ENCODE measurements at places on chromosomes 6 and 20.

DNA sequence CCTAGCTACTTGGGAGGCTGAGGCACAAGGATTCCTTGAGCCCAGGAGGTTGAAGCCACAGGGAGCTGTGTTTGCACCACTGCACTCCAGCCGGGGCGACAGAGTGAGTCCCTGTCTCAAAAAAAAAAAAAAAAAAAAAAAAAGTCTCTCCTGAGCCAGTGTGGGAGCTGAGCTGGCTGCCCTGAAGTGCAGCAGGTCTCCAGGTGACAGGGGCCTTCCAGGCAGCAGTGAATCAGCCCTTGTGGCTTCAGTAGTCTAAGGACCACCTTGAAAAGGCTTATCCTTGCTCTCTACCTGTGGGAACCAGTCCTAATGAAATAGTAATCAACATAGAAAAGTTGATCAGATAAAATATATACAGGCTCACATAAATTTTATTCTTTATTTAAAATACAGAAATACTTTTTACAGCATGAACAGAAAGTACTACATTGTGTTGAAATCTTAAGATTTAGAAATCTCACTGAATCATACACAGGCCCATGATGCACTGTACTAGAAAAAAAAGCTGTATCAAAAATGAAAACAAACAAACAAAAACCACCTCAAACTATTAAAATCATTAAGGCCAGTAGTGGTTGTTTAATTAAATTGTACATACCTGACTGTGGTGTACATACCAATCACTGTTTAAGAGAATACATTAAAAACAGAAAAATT lies 128.9 kb downstream of the SCML4 start:
- no peak for DNase-seq

DNA sequence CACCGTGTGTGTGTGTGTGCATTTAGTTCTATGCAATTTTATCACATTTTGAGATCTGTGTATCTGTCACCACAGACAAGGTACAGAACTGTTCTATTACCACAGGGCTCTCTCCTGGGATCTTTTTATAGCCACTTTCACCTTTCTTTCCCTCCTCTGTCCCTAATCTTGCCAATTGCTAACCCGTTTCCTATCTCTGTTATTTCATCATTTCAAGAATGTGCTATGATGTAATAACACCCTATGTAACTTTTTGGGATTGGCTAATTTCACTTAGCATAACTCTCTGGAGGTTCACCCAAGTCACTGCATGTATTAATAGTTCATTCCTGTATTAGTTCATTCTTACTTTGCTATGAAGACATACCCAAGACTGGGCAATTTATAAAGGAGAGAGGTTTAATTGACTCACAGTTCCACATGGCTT lies 657.7 kb downstream of the QKI start:
- DNase-seq = no peak

DNA sequence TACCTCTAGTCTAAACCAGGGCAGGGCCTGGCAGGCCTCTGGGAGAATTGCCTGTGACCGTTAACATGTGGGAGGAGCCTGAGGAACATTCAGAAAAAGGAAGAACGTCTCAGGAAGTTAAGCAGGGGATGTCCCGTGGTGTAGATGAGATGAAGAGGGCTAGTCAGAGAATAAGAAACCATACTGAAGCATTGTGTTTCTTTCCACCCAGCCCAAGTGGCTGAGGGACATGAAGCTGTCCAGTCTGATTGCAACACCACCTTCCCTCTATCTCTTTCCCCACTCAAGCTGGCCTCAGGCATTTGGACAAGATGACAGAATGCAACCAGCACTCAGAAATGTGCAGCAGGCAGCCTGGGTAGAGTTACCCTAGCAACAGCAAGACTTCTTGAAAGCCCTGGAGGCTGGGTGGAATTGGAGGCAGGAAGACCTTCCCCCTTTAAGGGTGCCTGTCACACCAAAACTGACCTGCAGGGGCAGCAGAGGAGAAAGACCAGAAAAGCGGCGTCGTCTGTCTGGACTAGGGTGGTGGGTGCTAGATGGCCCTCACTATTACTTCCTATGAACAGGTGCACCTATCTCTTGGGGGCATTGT lies 186.1 kb downstream of the UNC5CL start:
- no peak for DNase-seq

GRCh38 chr6:36523451-36523850 lies 23.8 kb downstream of the STK38 start:
- no peak for DNase-seq

DNA sequence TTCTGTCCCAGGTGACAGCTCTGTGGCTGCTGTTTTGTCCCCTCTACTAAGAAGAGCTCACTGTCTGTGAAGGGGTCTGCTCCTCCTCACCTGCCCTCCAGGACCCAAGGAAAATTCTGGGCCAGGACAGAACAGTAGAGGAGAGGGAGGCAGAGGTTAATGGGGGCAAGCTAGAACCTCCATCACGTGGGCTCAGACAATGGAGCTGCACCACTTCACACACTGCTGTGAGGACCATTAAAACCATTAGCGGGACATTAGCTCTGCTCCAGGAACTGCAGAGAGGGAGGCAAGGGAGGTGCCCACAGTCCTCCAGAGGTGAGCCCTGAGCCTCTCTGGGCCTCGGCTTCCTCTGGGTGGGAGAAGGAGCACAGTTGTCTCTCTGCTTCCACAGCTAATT lies 78.4 kb downstream of the NOL4L start:
- DNase-seq = no peak

DNA sequence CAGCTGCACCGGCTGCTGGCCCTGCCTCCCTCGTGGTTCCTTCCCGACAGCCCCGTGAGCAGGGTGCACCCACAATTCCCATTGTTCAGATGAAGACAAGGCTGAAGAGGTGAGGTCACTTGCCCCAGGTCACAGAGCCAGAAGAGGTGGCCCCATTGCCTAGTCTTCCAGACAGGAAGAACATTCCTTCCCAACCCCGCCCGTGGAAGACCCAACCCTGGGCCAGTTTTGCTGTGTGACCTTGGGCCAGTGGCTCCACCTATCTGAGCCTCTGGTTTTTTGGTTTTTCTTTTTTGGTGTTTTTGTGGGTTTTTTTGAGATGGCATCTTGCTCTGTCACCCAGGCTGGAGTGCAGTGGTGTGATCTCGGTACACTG lies 61.7 kb downstream of the RIPOR3 start:
- DNase-seq = no peak

DNA sequence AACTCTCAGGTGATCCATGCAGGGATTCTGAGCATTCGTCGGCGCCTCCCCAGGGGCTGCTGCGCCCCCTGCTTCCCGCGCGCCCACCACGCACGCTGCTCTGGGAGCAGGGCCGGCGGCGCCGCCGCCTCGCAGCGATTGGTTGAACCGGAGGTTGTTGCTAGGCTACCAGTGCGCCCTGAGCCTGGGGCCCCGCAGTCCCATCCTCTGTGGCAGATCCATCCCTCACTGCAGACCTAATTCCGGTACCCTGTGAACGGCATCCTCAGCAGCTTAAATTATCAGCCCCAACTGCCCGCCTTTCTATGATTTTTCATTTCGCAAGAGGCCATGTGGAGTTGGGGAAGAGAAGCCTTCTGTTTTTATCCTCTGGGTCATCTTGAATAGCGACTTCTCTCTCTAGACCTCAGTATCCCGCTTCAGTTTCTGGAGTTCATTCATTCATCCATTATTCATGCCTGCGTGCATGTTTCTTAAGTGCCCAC lies 15.4 kb downstream of the PNPLA1 start:
- no peak for DNase-seq

DNA sequence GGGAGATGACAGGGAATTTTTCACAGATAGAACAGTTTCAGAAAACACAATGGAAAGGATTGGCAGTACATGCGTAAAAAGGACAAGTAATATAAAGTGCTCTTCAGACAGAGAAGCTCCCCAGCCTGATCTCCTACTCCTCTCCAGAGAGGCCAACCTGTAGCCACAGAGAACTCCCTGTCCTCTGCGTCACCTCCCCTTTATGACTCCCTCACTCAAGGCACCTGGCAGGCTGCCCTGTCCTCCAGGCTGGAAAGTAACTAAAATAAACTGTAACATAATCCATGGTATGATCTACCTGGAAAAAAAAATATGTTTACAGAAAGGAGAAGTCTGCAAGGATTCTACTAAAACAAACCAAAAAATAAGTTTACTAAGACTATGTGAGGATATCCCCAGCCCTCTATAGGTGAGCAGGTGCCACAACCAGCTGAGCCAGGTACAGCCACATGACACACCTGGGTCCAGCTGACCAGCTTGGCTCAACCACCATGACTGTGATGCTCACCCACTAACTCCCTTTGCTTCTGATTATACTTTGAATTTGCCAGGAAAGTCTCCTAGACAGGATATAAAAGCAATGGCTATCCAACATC lies 29.2 kb downstream of the MBOAT1 start:
- DNase-seq = no peak

DNA sequence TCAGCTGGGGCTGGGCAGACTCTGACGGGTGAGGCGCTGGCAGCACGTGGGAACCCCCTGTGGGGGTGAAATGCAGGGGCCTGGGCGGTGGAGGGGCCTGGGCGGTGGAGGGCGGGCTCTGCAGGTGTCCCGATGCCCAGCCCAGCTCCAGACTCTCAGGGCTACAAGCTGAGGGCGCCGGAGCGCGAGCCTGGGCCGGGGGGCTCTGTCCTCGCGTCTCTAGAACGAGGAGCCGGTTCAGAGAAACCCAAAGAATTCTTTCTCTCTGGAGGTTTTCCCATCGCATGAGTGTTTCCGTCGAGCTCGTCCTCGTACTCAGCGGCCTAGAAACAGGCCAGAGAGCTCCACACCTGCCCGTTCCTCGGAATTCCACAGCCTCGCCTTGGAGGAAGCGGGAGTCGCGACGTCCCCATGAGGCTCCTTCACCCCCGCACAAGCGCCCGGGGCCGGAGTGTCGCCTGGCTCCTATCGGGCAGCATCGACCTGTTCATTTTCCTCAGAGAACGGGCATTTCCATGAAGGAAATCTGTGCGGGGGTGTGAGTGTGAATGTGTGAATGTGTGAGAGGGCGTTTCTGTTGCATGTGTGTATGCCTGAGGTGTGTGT lies 76.9 kb downstream of the SMOC2 start:
- DNase-seq = no peak

- DNase-seq = no peak
Measured at GRCh38 chr6:126786262-126786661, 332.2 kb upstream of the RSPO3 start.

DNA sequence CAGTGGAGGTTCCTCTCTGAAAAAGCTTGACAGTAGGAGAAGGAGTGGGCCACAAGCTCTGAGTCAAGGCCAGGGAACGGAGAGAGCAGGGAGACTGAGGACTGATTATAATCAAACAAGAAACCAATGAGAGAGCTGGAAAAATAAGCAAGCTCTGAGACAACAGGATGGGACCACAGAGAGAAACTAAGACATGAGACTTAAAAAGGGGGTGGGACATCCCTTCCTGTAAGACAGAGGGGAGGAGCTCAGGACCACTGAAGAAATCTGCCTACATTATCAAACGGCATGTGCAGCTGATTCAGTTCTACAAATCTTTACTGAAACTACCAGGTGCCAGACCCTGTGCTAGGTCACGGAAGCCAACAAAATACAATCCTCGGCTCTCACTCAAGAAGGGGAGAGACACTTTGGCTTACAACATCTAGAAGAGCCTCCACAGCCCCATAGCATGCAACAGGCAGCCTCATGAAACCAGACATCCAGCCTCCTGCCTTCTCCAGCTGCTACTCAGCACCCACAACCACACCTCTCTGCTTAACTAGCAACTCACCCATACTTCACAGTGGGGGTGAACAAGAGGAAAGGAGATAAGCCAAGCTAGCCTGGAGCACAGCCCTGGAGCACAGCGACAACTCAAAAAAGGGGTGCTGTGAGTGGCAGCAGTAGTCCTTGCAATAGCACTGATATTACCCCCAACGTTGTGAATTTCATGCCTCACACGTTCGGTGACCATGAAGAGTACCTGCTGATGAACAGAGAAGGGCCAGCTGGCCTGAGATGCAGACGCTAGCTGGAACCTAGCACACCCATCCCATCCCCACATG lies 39.1 kb upstream of the ANKRD60 start:
- no peak for DNase-seq

DNA sequence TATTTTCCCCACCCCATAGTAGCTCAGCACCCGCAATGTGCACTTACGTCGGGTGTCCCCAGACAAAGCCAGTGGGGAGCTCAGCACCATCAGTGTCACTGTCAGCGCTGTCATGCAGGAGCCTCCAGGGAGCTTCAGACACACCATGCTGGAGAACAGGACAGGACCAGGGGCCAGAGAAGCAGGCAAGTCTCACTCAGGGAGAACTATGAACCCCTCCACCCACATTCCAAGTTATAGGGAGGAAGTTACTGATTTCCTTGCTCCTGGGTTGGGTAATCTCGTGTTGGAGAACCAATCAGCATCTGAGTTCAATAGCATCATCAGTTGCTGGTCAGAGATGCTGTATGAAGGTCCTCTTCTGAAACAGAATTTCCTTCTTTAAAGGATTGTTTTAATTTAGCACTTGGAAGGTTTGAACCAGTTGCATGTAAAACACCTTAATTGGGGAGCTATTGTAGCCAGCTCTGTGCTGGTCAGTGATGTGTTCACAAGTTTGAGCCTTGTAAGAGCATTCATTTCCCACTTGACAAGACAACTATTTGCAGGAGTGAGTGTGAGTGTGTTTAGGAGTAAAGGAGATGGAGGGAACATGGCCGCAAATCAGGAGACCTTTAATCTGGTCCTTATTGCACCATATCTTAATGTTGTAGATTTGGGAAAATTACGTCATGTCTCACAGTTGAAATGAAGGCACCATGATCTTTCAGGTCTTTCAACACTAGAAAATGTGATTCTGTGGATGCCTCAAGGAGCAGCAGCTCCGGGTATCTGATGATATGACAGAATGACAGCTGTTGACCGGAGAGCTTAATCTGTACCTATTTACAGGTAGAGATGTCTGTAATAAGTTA lies at the start of gene HLA-DRB1:
Gene HLA-DRB1 (minus strand): TSS at position 253 of the 854 bp plus-strand sequence. CDS start 106 bp downstream, at position 147.
- no peak for DNase-seq

DNA sequence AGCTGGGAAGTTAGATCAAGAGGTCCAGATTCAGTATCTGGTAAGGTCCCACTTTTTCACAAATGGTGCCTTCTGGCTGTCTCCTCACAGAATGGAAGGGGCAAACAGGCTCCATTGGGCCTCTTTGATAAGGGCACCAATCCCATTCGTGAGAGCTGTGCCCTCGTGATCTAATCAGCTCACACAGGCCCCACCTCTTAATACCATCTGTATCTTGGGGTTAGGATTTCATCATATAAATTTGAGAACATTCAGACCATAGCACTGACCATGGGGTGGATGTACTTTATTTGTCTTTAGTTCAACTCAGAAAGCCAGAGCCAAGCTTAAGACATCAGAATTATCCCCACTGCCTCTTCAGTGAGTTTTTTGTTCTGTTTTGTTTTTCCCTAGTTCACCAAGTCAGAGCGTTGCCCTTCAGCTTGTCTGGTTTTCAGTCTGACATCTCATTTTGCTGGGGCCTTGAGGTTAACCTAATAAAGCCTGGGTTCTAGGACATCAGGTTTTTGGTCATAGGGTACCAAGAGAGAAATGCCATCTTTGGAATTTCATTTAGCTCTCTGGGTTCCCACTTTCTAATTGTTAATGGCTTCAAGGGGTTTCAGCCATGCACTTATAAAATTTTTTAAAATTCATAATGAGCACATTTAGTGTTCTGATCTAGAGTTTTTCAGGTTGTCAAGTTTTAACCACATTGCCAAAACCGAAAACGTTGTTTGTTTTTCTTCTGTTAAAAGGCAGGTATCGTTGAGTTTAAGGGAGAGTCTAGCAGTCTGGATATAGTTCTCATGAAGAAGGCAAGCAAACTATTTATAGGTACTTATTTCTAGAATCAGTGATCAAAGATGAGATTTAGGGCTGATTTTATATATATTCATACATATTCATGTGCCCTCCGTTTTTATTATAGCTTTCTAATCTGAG lies 19.0 kb downstream of the SENP6 start:
- DNase-seq = no peak

GRCh38 chr6:142886431-142887170 lies 58.4 kb downstream of the HIVEP2 start:
- no peak for DNase-seq

All from D721Med (cell line).